ENCODE measurements at places on chromosomes 12 and 14. TPM values are rescaled to one million over a fixed set of nuclear protein-coding genes. Genes with fewer than 3 reads are reported as not detected.

Gene CCDC175
- total RNA-seq, result not detected

Gene TFCP2
- 19.0 TPM for total RNA-seq

Gene RPS6KA5
- 9.1 TPM for total RNA-seq

Gene GALNT6
- total RNA-seq, result 13.4 TPM

Gene LRTM2
- not detected for total RNA-seq

Gene SLC39A2
- 15.7 TPM for total RNA-seq

Gene MANSC4
- not detected for total RNA-seq

Gene CATSPERB
- total RNA-seq, result 3.3 TPM

Gene TGM1
- 1,652 TPM for total RNA-seq

Measured in esophagus mucosa (tissue), 1 donor.